ENCODE measurements at places on chromosomes 16 and 17.

DNA sequence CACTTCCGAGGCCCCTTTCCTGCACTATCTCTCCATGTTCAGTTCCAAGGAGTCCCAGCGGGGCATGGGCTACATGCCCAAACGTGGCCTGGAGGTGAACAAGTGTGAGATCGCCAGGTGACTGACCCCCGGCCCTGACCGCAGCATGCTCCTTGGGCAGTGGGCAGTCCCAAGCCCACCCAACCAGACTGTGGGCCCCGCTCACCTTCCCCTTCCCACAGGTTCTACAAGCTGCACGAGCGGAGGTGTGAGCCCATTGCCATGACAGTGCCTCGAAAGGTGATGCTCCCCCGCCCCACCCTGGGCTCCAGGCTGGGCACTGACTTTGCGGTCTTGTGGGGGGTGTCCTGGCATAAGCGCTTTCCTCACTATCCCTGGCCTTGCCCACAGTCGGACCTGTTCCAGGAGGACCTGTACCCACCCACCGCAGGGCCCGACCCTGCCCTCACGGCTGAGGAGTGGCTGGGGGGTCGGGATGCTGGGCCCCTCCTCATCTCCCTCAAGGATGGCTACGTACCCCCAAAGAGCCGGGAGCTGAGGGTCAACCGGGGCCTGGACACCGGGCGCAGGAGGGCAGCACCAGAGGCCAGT lies 4.7 kb downstream of the CORO1A start:
- no peak for DNase-seq

DNA sequence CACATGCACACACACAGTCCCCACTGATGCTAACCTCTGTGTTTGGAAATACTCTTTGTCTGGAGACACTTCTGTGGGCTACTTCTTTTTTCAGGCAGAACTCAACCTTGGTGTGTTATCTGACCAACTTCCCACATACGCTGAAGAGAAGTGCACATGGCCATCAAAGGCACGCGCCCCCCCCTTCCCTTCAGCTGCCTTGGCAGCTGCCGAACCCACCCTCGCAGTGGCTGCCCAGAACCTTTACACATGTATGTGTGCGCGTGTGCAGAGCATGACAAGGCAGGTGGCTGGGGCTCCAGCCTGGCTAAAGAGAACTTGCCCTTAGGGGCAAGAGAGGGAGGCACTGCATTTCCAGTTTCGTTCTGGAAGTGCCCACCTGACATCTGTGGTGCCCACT lies 3.9 kb downstream of the RAPGEFL1 start:
- no peak for DNase-seq

DNA sequence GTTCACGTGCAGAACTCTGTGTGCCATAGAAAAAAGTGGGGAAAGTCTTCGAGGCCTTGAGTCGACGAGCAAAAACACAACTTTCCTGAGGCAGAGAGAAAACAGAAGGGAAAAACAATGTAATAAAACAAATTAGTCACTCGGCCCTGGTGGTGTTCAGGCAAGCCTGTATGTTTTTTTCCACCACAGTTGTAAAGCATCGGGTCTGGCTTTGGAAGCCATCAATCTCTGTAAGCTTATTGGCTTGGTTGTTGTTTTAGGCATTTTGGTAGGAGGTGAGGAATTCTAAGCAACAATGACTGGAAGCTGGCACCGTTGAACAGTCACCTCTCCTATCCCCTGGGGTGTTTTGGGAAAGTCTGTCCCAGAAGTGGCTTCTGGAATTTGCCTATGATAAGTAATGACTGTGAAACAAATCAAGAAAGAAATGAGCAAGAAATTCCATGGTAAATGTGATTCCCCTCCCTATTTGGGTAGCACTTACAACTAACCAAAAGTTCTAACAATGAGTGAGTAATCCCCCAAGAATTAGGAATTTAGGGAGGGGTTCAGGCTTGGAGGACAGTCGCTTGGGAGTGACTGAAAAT lies 2.8 kb downstream of the CDH13 start:
- no peak for DNase-seq

GRCh38 chr17:80779961-80780380 lies 211.7 kb upstream of the CHMP6 start:
- no peak for DNase-seq

DNA sequence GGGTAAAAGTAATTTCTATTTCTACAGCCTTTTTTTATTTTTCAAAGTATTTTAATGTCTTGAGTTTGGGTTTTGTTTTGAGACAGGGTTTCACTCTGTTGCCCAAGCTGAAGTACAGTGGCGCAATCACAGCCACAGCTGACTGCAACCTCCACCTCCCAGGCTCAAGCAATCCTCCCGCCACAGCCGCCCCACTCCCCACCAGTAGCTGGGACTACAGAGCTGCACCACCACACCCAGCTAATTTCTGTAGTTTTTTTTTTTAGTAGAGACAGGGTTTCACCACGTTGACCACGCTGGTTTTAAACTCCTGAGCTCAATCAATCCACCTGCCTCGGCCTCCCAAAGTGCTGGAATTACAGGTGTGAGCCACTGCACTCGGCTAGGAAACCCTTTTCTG lies 44.0 kb downstream of the TUBD1 start:
- peak; percentile 21 for DNase-seq

GRCh38 chr16:57152096-57153093 lies 33.4 kb downstream of the PSME3IP1 start:
- no peak for DNase-seq

DNA sequence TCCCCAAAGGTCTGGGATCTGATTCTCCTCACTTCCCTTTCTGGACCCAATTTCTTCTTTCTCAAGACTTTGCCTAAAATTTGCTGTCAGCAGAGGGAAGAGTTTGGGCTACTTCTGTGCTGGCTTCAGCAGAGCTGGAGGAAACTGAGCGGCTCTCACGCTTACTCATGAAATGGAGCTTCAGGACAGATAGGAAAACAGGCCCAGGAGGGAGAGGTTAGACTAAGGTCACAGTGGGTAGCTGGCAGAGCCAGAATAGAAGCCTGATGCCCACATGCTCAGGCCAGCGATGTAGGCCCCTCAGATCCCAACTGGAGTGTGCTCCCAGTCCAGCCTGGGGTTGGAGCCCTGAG lies 593 bp downstream of the SLC38A7 start:
- DNase-seq = no peak

GRCh38 chr16:71172481-71173207 lies 57.9 kb downstream of the HYDIN start:
- no peak for DNase-seq

DNA sequence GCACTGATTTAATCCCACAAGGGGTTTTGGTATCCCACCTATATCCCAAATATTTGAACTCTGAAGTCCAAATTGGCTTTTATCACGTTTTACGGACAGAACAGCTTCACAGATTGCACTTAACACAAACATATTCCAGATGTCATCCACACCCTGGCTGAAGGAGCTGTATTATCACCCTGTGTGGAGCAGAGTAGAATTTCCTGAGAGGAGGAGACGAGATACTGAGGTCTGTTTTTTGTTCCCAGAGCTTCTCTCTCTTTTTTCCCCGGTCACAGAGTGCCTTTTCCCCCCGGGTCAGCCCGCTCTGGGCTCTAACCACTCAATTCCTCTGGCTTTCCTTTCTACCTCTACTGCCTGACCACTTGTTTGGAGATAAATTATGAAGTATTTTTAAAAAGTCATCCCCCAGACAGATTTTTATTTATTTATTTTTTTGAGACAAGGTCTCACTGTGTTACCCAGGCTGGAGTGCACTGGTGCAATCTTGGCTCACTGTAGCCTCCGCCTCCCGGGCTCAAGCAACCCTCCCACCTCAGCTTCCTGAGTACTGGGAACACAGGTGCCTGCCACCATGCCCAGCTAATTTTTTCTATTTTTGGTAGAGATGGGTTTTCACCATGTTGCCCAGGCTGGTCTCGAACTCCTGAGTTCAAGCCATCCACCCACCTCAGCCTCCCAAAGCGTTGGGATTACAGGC lies 30.7 kb downstream of the DNAH2 start:
- no peak for DNase-seq

GRCh38 chr17:4354862-4355514 lies 11.5 kb downstream of the UBE2G1 start:
- no peak for DNase-seq

DNA sequence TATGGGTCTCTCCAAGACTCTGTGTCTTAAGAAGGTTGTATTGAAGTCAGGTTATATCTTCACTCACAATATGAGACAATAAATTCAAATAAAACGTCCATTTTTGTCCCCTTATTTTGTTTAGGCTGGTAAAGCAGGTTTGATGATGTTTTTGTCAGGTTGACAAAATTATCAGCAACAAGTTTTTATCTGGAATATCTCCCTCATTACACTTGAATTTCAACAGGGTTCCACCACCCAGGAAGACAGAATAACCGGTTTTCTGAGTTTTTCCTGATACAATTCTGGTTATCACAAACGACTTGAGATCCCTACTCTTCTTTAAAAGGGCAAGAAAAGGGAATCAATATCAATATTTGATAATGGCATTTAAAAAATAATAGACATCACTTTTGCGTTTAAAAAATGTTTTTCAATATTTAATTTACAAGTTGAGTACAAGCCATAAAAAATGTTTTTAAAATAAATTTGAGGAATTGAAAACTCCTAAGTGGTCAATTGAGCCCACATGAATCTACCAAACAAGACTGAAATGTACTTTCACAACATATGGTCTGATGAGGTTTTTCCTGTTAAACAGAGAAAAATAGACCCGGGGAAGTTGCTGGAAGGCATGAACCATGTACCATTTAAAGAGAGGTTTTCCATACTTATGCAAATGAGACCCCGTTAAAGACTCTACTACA lies 1.4 kb upstream of the ATP6V0A1 start:
- DNase-seq = no peak

DNA sequence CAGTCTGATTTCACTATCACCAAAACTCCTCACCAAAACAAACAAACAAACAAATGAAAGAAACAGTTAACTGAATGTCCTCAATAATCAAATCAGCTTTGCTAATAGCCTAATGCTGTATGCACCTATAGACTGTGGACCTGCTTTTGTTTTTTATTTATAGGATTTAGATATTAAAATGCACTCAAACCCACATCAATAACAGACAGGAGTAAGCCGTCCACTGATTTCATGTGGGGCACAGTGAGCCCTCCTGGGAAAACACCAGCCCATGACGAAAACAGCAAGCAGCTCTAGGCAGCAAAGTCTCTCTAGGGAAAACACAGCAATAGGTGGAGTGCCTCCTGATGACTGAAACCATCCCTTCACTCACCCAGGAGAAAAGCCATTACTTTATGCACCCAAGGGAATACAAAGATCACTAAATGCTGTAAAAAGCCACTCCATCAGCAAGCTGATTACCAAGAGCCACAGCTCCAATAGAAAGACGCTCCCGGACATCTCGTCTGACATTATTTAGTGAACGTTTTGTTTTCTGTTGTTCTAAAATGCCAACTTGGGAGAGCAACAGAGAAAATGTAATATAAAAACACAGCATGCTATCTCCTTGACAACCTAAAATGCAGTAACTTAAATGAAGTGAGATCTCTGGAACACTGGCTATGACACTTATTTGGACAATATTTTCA lies 47.8 kb downstream of the ANKFY1 start:
- no peak for DNase-seq

- DNase-seq = no peak
Observed at GRCh38 chr16:52912565-52913173, 140.0 kb downstream of the CHD9NB start.

DNA sequence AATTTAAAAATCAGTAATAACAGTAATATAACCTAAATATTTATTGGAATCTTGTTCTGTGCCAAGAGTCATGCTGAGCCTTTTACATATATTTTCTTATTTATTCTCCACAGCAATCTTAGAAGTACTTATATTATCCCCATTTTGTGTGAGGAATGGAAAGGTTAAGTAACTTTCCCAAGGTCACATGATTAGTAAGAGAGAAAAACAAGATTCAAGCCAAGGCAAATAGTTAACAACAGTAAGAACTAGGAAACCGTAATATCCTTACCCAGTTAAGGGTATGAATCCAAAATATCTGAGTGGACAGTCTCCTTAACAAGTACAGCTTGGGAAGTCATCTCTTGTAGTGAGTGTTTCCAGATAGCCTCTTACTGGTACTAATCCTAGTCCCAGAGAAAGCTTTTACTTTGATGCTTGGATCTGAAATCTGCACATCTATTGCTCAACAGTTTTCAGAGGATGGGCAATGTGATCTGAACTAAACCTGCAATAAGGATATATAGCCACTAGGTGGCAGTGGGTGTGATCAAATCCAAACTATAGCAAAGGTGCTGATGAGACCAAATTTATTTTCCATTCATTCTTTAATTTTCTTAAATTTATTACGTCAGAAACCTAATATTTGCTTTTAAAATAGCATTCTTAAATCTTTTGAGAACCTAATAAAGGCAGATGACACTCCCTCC lies 23.3 kb downstream of the SHISA6 start:
- DNase-seq = no peak

DNA sequence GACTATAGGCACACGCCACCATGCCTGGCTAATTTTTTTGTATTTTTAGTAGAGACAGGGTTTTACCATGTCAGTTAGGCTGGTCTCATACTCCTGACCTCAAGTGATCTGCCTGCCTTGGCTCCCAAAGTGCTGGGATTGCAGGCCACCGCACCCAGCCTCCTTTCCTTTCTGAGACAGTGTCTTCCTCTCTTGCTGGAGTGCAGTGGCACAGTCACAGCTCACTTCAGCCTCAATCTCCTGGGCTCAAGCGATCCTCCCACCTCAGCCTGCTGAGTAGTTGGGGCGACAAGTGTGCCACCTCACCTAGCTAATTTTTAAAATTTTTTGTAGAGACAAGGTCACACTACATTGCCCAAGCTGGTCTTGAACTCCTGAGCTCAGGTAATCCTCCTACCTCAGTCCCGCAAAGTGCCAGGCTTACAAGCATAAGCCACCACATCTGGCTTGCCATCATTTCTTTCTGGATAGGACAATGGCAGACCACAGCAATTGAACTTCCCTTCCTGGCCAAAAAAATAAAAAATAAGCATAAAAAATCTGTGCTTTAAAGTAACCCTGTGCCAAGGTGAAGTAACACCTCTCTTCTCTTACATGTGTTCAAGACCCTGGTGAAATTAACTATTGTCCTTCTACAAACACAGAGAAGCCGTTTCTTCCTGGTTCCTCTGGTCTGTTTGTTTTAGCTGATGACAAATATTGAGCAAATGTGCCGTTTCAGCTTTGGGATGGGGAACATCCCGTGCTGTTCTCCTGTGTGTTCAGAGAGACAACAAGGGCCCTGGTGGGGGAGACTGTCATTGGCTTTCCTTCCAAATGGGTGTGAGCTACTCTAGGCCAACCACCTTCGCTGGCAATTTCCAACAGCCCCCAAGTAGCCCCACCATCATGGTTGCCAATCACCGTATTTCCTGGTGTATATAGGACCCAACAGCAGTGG lies 60.2 kb downstream of the EMP2 start:
- no peak for DNase-seq

- DNase-seq = no peak
Observed at GRCh38 chr17:18011286-18011685, 27.7 kb downstream of the ATPAF2 start.

- no peak for DNase-seq
Observed at GRCh38 chr17:31496601-31497000, 105.1 kb downstream of the RAB11FIP4 start.

- DNase-seq = no peak
Observed at GRCh38 chr17:78415821-78416711, 37.6 kb downstream of the PGS1 start.

DNA sequence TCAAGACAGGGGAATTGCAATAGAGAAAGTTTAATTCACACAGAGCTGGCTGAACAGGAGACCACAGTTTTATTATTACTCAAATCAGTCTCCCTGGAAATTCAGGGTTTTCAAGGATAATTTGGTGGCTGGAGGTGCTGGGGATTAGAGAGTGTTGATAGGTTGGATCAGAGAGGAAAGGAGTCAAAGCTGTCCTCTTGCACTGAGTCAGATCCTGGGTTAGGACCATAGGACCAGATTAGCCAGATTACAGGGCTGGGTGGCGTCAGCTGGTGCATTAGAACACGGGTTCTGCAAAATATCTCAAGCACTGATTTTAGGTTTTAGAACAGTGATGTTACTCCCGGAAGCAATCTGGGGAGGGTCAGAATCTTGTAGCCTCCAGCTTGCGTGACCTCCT lies 1.8 kb upstream of the NSMCE1 start:
- DNase-seq = no peak
